ENCODE measurements at places on chromosomes 12 and 14. TPM values are rescaled to one million over a fixed set of nuclear protein-coding genes. Genes with fewer than 3 reads are reported as not detected.

The KLHL33 gene
- not detected for total RNA-seq

The ESRRB gene
- not detected for total RNA-seq

The KRT78 gene
- not detected for total RNA-seq

The ESPL1 gene
- 5.9 TPM for total RNA-seq

The TEX22 gene
- total RNA-seq = 0.09 TPM

The RPS6KL1 gene
- total RNA-seq = 6.1 TPM

The IPO4 gene
- 41.1 TPM for total RNA-seq

The TSPAN11 gene
- total RNA-seq = 0.09 TPM

The LRTM2 gene
- not detected for total RNA-seq

The CLEC4D gene
- not detected for total RNA-seq

The VEZT gene
- 69.0 TPM for total RNA-seq

The INSM2 gene
- total RNA-seq = not detected

The PZP gene
- 1.5 TPM for total RNA-seq

The NID2 gene
- 14.2 TPM for total RNA-seq

The SLC38A4 gene
- total RNA-seq = not detected

The PTPRO gene
- not detected for total RNA-seq

The PIP4K2C gene
- 7.9 TPM for total RNA-seq

The GYS2 gene
- not detected for total RNA-seq

The DHH gene
- 7.8 TPM for total RNA-seq

The PRB3 gene
- total RNA-seq = not detected

The DIO2 gene
- total RNA-seq = 2.7 TPM

The SLC4A8 gene
- total RNA-seq = 4.9 TPM

The MGP gene
- total RNA-seq = 65.4 TPM

The WNT1 gene
- not detected for total RNA-seq

The CYP27B1 gene
- 0.54 TPM for total RNA-seq

The KANSL2 gene
- total RNA-seq = 38.4 TPM

The BTG1 gene
- 12.6 TPM for total RNA-seq

The STON2 gene
- total RNA-seq = 0.18 TPM

The PRH2 gene
- not detected for total RNA-seq

The KRT1 gene
- not detected for total RNA-seq

The GPD1 gene
- not detected for total RNA-seq

The ADIPOR2 gene
- total RNA-seq = 37.4 TPM

The ACACB gene
- 0.66 TPM for total RNA-seq

The CCDC197 gene
- total RNA-seq = not detected

The AJUBA gene
- total RNA-seq = 40.2 TPM

The ZDHHC22 gene
- total RNA-seq = not detected

The KRT86 gene
- 0.85 TPM for total RNA-seq

The DPPA3 gene
- not detected for total RNA-seq
